ENCODE measurements at places on chromosomes 1 and 21.
A peak's percentile ranks its signal among the peaks of the same experiment; 100 is the strongest.

DNA sequence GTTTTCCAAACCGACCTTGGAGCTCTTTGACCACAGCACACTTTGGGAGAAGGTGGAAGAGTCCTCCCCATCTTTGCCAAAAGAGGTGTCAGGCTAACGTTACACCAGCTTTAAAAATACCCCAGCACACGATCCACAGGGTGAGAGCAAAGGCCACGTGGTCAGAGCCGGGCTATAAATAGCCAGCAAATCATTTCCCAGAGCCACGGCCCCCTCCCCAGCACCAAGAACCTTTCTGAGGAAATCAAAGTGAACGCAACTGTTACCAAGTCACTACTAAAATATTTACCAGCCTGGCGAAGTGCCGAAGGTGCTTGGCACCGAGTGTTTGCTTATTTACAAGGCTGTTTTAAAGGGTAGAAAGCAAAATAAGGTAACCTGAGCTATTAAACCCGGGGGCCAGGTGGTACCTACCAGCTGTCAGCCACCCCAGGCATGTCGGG is 72.4 kb downstream of the CASZ1 start:
- DNase-seq = no peak

DNA sequence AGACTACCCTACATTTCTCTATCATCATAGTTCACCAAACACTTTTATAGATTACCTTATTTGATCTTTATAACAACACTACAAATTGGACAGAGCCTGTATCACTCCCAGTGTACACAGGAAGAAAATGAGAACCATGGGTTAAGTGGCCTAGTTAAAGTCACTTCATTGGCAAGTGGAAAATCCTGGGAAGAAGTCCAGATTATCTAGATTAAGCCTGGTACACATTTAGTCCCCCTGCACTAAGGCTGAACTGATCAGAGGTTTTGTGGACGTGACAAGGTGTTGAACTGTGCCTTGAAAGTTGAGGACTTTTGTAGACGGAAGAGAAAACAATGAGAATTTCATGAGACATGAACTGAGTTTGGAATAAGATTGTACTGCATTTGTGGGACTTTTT is 7.5 kb upstream of the USH2A start:
- no peak for DNase-seq

GRCh38 chr1:168739908-168740307 is 10.9 kb upstream of the DPT start:
- DNase-seq = no peak

- no peak for DNase-seq
Observed at GRCh38 chr1:167650269-167651160, 20.5 kb downstream of the RCSD1 start.

- DNase-seq = no peak
Observed at GRCh38 chr1:11729498-11730428, 6.2 kb upstream of the AGTRAP start.

GRCh38 chr1:11156963-11157362 is 32.2 kb upstream of the ANGPTL7 start:
- DNase-seq = no peak

- no peak for DNase-seq
Observed at GRCh38 chr1:241742084-241742483, 90.0 kb downstream of the WDR64 start.

- DNase-seq = no peak
Observed at GRCh38 chr1:61585714-61586113, 139.2 kb downstream of the TM2D1 start.

- no peak for DNase-seq
Observed at GRCh38 chr1:196873385-196873784, 14.5 kb upstream of the CFHR4 start.

DNA sequence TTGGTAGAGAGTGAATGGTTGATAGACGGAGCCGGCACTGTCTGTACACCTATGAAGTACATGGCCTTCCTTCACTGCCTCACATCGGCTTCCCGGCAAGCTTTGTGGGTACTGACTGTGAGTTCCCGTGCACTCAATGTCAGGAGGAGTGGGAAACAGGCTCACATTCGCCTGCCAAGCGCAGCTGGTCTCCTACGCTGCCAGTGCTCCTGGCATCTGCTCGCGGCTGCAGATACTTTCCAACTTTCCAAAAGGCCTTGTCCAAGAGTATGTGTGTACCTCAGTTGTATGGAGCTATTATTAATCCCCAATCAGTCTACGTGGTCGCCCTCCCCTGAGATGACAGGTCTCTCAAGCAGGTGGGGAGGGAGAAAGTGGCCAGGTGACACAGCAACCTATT is 180.8 kb downstream of the ZSCAN20 start:
- no peak for DNase-seq

- no peak for DNase-seq
Observed at GRCh38 chr1:92503043-92503925, 16.6 kb upstream of the GFI1 start.

GRCh38 chr1:59779949-59780348 is 34.8 kb upstream of the HOOK1 start:
- no peak for DNase-seq

DNA sequence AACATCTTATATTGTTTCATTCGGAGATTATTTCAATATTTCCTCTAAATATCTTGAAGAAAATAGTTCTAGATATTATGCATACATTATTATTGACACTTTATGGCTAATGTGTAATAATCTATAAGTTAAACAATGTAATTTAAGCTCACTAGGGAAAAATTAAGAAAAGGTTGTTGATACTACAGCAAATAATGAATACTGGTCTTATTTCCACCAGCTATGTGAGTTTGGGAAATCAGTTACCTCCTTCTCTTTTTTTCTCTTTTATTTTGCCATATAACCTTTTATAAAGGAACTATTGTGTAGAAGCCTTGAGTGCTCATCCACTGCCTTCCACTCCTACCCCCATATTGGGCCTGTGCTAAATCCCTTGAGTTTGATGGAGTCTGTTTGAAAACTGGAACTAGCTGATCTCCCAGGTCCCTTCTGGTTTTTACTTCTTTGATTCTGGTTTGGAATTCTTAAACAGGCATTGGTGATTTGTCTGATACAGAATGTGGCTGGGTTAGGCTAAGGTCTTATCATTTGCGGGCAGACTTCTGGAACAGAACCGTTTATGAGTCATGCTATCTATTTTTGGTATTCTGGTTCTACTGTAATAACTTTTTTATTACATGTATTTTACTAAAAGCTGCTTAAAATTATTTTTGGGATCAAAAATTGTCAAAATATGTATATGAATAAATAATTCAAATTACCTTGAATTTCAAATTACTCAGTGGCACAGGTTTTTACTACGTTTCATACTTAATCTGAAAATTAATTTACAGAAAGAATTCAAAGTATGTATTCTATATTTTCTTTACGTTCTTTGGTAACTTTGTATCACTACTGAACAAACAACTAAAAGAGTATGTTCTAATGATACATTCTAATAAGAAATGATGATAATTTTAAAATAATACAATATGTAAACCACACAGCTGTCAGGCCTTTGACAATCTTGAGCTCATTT is 5.0 kb upstream of the CDC14A start:
- DNase-seq = no peak

- DNase-seq = no peak
Observed at GRCh38 chr1:73356485-73356884, 841.5 kb downstream of the LRRIQ3 start.

- DNase-seq = no peak
Observed at GRCh38 chr1:172917972-172918371, 132.8 kb downstream of the TNFSF18 start.

DNA sequence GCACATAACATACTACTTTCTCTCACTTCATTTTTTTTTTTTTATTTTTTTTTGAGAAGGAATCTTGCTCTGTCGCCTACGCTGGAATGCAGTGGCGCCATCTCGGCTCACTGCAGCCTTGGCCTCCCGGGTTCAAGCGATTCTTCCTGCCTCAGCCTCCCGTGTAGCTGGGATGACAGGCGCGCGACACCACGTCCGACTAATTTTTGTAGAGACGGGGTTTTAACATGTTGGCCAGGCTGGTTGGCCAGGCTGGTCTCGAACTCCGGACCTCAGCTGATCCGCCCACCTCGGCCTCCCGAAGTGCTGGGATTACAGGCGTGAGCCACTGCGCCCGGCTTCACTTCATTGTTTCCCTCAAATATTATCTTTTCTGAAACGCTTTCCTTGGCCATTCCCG is 573 bp upstream of the PEX19 start:
- no peak for DNase-seq

DNA sequence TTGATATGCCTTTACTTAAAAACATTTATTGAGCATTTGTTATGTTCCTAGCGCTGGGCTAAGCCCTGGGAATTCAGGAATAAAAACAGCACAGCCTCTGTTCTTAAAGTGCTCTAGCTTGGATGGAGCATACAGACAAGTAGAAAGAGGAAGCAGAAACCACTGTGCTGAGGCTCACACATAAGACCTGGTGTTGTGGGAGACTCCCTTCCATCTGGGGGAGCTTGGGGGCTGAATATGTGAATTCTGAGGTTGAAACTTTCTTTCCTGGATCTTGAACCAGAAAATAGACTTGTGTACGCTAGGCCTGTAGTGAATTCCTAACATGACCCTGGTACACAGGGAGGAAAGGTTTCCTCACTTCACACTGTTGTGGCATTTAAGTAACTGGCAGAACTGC is 209.9 kb downstream of the ZNF326 start:
- DNase-seq = no peak

- DNase-seq = no peak
Observed at GRCh38 chr1:81799939-81800694, 617 bp upstream of the ADGRL2 start.

- peak; percentile 75 for DNase-seq
Observed at GRCh38 chr1:17125756-17126237, 6.5 kb upstream of the PADI2 start.
